ENCODE measurements at places on chromosomes 11 and 22.

GRCh38 chr11:100419518-100419917 is 267.6 kb upstream of the ARHGAP42 start:
- no peak for DNase-seq

GRCh38 chr11:67450796-67451657 is 1.5 kb downstream of the GPR152 start:
- DNase-seq = no peak

DNA sequence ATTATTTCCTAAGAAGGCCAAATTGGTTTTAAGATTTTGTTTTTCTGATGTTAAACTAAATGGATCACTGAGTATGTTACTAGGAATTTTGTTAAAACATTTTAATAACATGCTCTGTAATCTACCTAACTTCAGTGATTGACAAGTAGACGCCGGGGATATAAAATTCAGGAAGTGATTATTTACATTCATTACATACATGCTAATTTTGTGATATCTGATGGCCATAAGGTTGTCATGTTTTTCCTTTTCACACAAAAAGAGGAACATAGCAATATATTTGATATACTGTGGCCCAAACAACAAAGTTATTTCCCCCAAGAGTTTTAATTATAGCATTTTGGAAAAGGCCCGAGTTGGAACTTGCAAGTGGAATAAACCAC is 12.1 kb downstream of the SCUBE1 start:
- no peak for DNase-seq

GRCh38 chr11:120883404-120884080 is 140.4 kb upstream of the TBCEL start:
- DNase-seq = peak; percentile 20

GRCh38 chr11:110894224-110894623 is 182.0 kb upstream of the ARHGAP20 start:
- DNase-seq = no peak

DNA sequence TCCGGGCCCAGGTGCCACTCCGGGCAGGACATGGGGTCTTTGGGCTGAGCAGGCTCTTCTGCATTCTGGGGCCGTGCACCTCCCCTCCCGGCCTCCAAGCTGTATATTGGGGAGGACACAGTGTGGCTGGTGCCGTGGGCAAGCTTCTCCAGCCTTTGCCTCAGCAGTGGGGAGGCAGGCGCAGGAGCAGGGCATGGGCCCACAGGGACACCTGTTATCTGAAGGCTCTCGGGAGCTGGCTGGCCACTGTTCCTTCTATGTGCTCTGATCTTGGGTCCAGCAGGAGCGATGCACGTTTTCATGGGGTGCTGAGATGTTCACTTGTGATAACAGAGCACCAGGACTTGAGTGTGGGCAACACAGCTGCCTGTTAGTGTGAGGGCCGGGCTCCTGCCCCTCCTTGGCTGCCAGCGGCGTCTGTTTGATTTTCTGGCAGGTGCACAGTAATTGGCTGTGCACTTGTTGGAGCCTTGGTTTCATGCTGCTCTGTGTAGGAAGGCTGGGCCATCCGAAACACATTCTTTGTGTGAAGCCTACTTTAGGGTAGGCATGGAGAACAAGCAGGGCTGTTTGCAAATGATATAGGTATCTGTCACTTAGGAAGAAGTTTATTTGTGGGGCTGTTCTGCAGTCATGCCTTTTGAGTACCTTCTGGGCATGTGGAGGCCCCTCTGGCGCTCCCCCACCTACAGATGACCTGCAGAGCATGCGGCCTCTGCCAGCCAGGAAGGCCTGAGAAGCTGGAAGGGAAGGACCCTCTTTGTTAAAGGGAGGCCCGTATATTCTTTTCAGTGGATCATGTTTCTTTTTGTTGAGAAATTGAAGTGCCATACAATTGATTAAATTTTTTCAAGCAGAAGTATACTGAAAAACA is 201.5 kb downstream of the TBC1D22A start:
- no peak for DNase-seq

- DNase-seq = no peak
Observed at GRCh38 chr11:35105319-35106079, 33.5 kb upstream of the CD44 start.

DNA sequence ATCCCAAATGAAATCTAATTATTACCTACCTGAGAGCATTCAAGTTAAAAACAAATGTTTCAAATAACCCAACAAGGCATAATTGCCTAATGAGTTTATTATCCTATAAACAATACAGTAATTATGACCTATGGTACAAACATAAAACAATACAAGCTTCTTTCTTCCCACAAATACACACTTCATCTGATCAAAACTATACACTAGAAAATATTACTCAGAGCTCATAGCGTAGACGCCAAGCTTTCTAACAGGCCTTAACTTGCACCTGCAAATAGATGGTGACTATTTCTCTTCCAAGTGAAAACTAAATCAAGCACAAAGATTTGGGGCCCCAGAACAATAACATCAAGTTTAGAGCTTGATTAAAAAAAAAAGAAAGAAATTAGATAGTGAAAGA is 78.1 kb downstream of the SOX6 start:
- no peak for DNase-seq

GRCh38 chr11:86138958-86139357 is 70.1 kb upstream of the PICALM start:
- DNase-seq = no peak

GRCh38 chr11:47106798-47107411 is 69.8 kb downstream of the ARFGAP2 start:
- no peak for DNase-seq

DNA sequence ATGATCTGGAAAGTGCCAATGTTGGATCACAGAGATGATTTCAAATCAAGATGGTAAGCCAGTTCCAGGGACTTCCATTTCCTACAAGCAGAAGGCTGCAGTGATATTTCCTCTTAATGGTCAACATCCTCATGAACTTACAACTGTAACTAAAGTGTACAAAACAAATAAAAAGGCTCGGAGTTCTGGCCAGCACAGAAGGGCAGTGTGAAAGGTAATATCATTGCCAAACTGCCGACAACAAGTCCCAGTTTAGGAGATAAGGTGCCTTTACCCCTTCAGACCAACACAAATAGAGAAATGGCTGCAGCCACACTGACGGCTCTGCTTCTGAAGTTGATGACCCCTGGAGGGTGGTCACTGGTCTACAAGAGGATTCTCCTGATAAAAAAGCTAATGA is 91.1 kb downstream of the ETS1 start:
- DNase-seq = no peak

- peak; percentile 31 for DNase-seq
Observed at GRCh38 chr22:17436382-17436980, 67.2 kb downstream of the CECR2 start.

DNA sequence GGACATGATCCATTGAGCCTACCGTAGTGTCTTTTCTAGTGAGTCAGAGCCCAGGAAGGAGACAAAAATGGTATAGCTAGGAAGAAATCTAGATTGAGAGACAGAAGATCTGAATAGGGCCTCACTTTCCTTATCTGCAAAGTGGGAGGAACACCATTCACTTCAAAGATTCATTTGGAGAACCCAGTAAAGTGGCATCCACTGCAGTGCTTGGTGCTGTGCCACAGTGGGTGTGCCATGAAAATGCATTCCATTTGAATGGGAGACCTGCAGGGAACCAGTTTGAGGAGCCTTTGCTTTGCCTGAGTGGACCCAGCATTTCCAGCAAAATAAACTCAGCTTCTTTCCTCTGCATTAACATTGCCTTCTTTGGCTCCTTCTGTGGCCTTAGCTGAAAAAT is 470.5 kb upstream of the CADM1 start:
- DNase-seq = no peak

DNA sequence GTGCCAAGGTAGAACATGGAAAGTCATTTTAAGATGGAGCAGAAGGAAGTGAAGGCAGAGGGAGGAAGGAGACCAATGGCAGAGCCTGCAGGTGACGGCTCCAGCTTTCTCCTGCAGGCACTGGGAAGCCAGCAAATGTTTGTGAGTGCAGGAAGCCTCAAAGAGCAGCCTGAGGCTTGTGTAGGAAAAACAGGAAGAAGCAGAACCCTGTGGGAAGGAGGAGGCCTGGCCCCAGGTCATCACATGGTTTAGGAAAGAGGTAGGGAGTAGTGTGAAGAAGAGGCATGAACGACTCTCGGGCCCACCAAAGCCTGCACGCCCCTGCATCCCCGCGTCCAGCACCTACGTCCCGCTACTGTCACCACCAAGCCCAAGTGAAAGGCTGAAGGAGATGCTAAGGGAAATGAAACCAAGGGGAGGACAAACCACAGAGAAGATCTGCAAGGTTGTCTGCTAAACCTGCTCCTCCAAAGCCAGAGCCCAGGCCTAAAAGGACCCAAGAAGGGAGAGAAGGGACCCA is 151.5 kb downstream of the CHST1 start:
- no peak for DNase-seq

GRCh38 chr11:43644621-43645299 is 35.8 kb upstream of the HSD17B12 start:
- no peak for DNase-seq

DNA sequence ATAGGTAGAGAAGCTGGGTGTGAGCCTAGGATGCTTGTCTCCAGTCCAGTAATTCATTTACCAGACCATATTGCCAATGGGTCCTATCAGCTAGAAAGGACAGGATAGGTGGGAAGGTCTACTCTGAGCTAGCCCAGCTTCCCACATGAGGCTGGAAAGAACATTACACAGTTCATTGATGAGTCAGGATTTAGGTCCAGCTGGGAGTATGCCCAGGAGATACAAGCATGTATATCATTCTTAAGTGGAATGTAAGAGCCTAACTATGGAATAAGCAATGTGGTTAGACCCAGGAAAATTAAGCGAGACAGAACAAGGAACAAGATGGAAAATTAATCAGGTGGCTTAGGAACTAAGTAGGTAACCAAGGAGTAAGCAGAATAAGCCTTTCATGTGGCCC is 59.0 kb upstream of the TBCEL start:
- DNase-seq = no peak

DNA sequence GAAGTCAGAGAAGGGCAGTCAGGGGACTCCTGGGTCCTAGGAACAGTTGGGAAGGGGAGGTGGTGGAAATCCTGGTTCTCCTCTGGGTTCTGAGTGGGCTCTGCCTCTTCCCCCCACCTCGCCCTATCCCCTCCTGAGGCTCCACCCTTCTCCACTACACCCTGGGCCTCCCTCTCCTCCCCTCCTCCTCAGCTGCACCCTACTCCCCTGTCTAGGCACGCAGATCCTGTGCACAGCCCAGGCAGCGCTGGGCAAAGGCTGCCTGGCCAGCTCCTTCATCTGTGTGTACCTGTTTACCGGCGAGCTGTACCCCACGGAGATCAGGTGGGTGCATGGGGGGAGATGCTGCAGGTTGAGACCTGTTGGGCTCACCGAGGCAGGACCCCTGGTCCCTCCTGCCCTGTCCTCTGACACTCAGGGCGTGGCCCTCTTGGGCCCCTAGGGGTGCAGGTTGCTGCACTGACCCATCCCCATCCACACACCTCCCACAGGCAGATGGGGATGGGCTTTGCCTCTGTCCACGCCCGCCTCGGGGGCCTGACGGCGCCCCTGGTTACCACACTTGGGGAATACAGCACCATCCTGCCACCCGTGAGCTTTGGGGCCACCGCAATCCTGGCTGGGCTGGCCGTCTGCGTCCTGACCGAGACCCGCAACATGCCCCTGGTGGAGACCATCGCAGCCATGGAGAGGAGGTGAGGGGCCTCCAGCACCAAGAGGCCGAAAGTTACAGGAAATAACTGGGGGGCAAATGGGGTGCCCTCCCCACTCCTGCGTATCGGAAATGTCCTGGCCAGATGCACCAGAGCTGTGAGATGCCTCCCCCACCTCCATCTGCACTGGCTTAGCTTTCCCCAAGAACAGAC is 25.3 kb upstream of the POLA2 start:
- no peak for DNase-seq

- DNase-seq = no peak
Observed at GRCh38 chr11:116773203-116774097, 663 bp upstream of the BUD13 start.

DNA sequence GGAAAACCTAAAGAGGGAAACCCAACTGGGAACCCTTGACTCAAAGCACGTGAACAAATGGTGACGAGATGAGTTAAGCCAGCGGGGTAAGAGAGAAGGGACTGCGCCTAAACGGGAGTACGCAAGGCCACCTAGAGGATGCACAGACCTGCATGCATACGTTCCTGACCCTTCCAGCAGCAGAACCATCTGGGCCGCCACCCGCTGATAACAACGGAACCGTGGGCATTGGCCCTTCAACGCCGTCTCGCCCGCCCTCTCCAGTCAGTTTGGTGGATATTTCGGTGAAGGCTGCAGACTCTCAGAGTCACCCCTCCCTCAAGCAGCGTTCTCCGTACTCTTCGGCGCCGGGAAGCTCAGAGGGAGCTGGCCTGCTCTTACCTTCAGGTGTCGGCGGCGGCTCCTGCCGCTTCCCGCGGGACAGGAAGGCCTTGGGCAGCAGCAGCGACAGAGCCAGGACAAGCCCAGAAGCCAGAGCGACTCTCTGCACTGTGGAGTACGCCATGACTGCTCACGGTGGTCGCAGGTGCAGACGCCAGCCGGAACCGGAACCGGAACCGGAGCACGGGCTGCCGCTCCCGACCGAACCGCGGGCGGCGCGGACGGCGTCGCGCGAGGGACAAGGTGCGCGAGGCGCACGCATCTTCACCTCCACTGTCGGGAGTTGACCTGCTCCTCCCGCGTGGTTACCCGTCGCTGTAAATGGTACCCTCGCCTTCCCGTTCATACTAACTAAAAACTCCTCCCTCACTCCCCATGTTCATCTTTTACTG is at the start of gene RIC3:
Gene RIC3 (minus strand): TSS at position 541 of the 773 bp plus-strand sequence. CDS start 36 bp downstream, at position 505.
- no peak for DNase-seq

DNA sequence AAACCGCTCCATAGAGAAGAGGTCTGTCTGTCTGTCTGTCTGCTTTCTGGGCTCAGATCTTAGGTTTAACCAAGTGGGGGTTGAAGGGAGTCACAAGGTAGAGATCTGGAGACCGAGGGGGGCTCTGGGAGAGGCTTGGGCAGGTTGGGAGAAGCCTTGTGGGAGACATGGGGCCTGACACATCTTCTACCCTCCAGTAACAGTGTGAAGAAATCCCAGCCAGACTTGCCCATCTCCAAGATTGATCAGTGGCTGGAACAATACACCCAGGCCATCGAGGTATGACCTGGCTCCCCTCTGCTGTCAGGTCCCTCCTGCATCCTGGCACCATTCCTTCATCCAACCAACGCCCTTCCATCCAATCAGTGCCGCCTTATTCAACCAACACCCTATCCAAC is 7.4 kb downstream of the PRR33 start:
- no peak for DNase-seq

- DNase-seq = no peak
Observed at GRCh38 chr22:41237707-41238569, 2.8 kb downstream of the CHADL start.

All from forelimb muscle (tissue), 1 donor.